Stimulated activated CD8-positive, alpha-beta memory T cell treated with anti-CD3 and anti-CD28 coated beads, Interleukin-4, amount 100 ng/mL, for 24 hours (primary cell): ENCODE measurements at places on chromosomes 1 and 21.

- no peak for DNase-seq
Observed at GRCh38 chr1:89575207-89575606, 50.6 kb downstream of the LRRC8B start.

DNA sequence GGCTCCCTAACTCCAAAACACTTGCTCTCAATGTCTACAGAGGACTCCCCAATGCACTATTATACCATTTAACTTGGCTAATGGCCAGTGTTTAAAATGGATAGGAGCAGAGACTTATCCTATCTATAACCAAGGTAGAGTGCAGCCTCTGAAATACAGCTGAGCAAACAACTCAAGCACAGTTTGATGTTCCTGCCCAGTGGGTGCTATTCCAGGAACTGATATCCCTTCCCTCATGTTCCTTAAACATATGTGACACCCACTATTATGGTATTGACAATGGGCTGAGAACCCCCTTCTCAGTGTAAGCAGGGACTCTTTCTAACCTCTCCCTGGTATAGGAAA lies 51.7 kb downstream of the SH3GLB1 start:
- no peak for DNase-seq

DNA sequence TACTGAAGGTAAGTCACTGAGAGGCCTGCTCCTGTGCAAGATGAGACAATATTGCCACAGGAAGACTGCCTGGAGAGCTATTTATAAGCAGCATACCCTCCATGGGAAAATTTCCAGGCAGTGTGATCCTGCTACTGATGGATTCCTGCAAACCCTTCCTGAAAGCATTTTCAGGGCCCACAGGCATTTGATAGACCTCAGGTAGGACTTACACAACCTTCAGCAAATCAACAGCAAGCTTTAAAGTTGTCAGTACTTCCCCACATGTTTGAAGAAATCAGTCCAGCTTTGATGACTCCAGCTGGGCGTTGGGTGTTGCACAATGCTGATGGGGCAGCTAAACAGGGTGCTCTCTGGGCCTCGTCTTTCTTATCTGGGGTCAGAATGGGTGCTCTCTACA lies 108.8 kb downstream of the PLXNA2 start:
- no peak for DNase-seq

- peak; percentile 90 for DNase-seq
Observed at GRCh38 chr1:26695356-26696118, at the start of gene ARID1A. Gene ARID1A (plus strand): TSS chr1:26696015. CDS start chr1:26696404, 389 bp downstream.

- no peak for DNase-seq
Observed at GRCh38 chr21:36976882-36977651, 10.6 kb upstream of the HLCS start.

DNA sequence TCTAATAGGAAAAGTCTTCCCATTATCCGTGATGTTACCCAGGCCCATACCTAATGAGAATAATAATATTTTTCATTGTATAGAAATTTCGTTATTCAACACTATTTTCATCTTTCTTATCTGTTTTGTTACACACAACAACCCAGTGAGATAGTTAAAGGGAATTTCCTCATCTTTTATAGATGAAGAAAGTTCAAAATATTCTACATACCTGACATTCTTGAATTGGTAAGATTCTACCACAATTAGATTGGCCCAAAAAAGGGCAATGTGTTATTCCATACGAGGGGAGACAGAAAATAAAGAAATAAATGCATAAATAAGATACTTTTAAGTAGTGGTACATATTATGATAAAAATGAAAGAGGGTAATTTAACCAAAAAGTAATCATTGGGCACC lies 405.5 kb upstream of the ADAMTS5 start:
- no peak for DNase-seq
